ENCODE measurements at places on chromosomes 11 and 22.

DNA sequence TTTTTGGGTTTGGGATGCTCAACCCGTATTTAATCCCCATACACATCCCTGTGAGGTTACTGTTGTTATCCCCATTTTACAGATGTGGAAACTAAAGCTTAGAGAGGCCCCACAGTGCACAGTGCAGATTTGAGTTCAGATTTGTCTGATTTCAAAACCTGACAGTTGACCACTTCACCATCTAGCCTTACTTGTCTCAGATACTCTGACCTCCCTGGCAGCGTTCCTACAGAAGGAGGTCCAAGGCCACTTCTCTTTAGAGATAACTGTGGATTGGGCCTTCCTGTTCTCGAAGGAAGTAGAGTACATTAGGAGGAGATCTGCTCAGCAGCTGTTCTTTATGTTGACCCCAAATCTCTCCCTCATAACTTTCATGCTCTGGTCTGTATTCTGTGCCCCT, 46.7 kb upstream of the CTTN start:
- no peak for DNase-seq

GRCh38 chr11:10674911-10675440, 18.6 kb downstream of the IRAG1 start:
- DNase-seq: no peak

- DNase-seq: no peak
Observed at GRCh38 chr11:47606731-47607130, 12.5 kb upstream of the C1QTNF4 start.

DNA sequence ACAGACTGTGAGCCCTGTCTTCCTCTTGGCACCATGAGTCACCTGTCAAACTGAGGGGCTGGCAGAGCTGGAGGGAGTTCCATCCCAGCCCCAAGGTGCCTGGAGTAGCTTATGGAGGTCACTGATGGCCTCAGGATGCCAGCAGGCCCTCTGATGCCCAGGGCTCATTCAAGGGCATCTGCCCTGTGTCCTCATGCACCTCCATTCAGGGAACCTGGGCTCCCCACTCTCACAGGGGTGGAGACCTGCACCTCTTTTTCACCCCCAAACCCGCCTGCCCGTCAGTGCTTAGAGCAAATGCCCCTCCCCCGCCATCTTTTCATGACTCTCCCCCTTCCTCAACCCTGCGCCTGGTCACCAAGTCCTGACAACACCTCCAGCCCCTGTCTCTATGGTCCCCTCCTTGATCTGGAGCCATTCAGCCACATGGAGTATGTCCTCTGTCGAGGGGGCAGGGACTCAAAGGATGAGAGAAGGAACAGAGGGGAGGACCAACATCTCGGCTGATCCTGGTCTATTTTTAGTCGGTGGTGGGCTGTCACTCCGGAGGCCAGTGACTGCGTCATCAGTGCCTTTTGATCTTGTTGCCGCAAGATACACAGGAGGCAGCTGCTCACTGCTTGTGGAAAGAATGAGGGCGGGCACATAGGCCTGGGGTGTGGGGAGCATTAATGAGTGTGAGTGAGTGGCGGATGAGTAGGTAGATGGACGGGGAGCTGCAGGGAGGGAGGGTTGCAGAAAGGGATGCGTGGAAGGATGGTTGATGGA, 72.2 kb downstream of the CDKN1C start:
- DNase-seq: no peak

DNA sequence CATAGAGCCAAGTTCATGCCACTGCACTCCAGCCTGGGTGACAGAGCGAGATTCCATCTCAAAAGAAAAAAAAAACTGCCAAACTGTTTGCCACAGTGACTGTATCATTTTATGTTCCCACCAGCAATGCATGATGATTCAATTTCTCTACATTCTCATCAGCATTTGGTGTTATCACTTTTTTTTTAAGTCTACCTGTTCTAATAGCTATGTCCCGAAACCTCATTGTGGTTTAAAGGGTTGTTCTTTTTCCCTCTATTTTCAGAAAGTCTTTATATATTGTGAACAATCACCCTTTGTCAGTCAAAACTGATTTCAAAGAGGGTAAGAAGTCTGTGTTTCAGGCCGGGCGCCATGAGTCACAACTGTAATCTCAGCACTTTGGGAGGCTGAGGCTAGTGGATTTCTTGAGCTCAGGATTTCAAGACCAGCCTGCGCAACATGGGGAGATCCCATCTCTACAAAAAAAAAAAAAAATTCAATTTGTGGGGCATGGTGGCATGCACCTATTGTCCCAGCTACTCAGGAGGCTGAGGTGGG, 14.8 kb upstream of the FAM168A start:
- DNase-seq: no peak

GRCh38 chr11:122978299-122978620, 3.4 kb downstream of the BSX start:
- no peak for DNase-seq

GRCh38 chr22:24486501-24486921, 8.6 kb upstream of the UPB1 start:
- DNase-seq: no peak

GRCh38 chr22:36510966-36511881, 4.4 kb upstream of the FOXRED2 start:
- no peak for DNase-seq

DNA sequence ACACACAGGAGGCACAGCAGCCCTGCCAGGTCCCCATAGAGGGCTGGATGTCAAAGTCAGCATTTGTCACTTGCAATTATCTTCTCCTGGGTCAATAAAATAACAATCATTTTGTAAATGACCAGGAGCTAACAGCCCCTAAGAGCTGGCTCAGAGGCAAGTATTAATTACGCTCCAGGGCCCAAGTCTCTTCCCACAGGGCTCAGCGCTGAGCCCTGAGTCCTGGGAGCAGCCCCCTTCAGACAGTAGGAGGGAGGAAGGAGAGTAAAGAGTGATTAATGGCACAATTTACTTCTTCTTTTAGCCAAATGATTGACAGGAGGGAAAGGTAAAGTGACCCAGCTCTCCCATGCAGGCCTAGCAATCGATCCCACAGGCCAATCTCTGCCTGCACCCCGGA, 99.0 kb upstream of the DRD2 start:
- no peak for DNase-seq

- DNase-seq: no peak
Observed at GRCh38 chr11:47318166-47318565, 34.3 kb downstream of the MYBPC3 start.

DNA sequence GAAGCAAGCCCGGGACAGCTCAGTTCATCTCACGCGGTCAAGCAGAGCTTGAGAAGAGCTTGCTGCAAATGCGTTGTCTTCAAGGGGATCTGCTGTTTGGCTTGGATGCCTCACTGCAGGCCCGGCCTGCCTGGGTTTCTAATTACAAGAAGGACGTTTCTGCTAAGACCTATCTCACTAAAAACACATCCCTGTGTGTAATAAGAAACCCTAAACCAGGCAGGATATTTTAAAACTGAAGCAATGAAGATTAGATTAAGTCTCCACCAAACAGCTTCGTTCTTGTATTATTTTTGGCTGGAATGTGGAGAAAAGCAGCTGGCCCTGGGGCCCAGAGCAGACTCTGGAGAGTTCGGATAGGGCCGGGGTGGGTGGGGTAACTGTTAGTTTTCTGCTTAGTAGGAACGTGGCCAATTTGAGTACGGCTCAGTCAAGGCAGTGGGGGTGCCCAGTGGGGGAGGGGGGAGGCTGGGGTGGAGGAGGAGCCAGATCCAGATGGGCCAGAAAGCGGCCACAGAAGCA, 6.0 kb downstream of the PKNOX2 start:
- DNase-seq: peak; percentile 80

- no peak for DNase-seq
Observed at GRCh38 chr11:128324531-128325141, 262.7 kb downstream of the ETS1 start.

GRCh38 chr11:78391424-78391823, 26.2 kb downstream of the GAB2 start:
- no peak for DNase-seq

Measured in left forelimb (tissue), 1 donor.